IPS DF 19.7 (cell line): ENCODE measurements at places on chromosomes 7 and 10.

GRCh38 chr7:51789489-51789888 lies 472.9 kb upstream of the COBL start:
- DNase-seq = peak; percentile 33

DNA sequence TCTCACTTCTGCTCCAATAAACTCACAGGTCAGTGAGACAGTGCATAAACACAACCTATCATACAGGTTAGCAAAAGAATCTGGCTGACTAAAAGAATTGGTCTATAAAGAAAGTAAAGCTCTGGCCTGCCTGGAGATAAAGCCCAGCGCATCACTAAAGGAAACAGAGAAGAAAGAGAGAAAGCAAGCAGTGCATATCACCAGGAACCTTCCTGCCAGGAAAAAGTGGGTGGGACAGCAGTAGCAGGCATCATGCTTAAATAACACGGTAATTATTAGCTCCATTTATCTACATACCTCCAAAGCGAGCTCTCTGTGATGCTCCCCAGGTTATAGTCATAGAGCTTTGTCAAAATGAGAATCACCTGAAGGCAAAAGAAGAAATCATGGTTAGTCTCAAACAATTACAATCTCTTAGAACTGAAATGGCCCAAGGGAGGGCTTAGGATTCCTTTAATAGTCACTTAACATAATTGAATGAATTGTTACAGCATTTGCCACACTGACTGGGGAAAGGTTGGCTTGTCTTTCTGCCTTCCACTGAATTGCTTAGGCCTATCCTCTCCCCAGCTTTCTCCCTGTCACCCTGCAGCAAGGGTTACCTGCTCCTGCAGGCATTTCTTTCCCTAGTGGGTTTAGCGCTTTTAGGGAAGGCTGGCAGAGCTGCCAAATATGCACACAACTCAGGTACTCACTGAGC lies 208.1 kb downstream of the SORCS1 start:
- no peak for DNase-seq

- DNase-seq = no peak
Observed at GRCh38 chr7:8042796-8043535, 74.4 kb downstream of the GLCCI1 start.

GRCh38 chr10:129552119-129552518 lies 85.1 kb downstream of the MGMT start:
- DNase-seq = no peak

GRCh38 chr7:156101355-156101754 lies 289.1 kb upstream of the SHH start:
- no peak for DNase-seq

DNA sequence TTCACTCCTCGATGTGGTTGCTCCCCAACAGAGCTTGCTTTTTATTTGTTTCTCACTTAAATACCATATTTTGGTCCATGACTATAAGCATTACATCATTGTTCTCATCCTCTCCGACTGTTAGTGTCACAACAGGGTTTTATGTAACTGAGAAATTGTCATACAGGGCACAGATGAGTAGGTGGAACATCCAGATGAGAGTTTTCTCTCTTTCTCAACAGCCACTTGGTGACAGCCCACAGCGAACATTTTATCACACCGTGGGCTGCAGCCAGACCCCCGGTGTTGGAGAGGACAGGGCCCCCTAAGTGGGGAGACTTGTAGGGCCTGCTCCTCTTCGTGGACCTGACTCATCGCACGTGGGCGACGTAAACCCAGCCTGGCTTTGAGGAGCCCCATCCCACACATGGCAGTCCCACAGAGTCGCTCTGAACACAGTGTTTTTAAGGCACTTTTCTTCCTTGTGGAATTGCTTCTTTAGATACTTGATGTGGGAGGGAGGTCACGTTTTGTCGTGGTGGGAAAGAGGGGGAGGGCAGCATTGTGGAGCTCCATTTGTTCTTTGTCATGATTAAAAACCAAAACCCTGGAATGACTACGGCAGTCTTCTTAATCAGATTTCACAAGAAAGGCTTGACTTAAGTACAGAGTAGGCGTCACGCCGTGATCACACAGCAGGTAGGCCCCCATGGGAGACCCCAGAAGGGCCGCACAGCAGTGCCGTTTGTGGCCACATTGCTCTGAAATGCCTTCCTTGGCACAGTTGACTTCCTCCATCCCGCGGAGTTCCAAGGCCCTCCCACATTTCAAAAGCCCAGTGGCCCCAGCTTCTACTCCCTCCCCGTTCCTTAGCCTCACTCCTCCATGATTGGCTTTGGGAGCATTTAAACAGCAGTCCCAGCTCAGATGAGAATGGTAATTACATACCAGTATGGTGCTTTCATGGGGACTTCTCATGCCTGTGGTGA lies 220.6 kb downstream of the CCDC3 start:
- no peak for DNase-seq

GRCh38 chr10:125084191-125084613 lies 76.2 kb downstream of the CTBP2 start:
- peak; percentile 60 for DNase-seq

GRCh38 chr10:84337199-84337598 lies 8.8 kb downstream of the CCSER2 start:
- no peak for DNase-seq

DNA sequence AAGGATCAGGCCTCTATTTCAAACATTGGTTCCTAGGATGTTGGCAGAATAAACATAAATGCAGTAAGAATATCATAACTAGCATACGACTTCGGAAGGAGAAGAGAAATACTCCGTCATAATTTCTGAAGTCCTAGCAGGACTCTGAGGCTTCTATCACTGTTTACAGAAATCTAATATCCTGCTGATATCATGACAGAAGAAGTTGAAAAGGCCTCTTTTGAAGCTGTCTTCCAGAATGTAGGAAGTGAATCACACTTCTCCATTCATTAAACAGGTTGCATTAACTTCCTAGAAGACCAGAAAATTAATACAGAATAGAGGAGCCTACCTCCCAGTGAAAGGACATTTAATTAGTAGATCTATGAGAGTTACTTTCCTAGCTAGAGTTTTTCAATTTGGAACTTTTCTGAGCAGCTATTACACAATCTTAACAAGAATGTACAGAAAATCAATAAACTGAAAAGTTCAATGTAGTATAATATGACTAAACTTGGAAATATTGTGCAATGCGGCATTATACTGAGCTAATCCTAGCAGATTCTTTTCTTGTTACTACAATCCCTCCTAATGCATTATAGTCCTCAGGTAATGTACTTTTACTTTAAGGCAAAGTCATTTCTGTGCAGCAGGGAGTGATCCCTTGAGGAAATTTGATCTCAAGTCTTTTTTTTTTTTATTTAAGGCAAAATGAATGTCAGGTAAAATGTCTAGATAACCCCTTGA lies 622.6 kb upstream of the CELF2 start:
- no peak for DNase-seq

- DNase-seq = no peak
Observed at GRCh38 chr7:157784979-157785441, 448.2 kb downstream of the DNAJB6 start.

GRCh38 chr10:132679640-132680039 lies 106.3 kb downstream of the NKX6-2 start:
- DNase-seq = no peak

DNA sequence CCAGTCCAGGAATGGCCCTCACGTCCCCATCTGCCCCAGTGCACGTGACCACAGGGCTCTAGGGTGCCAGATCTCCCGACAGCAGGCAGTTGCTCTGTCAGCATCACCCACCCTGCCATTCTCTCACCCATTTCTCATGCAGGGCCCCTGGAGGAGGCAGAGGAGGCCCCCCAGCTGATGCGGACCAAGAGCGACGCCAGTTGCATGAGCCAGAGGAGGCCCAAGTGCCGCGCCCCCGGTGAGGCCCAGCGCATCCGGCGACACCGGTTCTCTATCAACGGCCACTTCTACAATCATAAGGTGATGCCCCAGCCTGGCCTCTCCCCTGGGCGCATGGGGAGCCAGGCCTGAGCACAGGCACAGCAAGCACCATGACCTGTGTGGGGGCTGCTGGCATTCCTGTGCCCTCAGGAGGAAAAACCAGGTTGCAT lies 6.1 kb upstream of the DEPP1 start:
- DNase-seq = no peak

DNA sequence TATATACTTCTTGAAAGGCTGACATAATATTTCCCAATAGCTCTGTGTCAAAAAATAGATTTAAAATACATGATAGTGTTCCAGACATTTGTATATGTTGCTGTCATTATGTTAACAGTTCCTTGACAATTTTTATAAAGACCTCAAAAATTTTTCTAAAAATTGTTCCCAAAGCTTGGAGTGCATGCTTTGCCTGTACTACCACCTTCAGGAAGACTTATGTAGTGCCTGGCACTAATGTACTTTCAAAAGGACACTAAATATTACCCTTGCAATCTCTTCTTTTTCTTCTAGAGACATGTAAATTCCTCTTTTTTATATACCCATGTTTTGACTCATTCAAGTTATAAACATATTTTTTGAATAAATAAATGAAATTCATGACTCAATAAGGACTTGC lies 48.0 kb upstream of the SP8 start:
- DNase-seq = no peak

DNA sequence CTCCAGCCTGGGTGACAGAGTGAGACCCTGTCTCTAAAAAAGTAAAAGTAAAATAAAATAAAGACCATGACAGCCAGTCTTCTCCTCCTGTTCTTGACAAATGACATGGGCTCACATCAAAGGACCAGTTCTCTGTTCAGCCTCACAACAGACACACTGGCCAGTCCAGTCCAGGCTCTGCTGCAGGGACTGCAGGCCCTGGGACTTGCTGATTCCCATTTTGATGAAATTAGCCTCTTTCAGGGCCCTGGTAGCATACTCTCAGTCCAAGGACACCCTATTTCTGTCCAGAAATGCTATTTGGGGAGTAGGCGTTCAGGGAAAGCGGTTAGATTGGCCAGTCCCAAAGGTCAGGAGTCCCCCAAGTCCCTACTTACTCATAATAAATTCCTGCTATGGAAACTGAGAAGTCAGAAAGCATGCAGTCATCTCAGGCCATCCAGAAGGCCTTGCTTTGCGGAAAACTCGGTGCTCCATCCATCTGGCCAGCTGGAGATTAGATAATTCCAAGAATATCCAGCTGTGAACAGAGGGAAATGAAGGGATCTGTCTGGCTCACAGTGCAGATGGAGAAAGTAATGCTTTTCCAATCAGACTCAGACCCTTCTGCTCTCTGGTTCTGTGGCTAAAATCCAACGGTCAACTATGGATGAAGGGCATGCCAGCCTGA lies 74.4 kb downstream of the RAB11FIP2 start:
- DNase-seq = no peak

- no peak for DNase-seq
Observed at GRCh38 chr10:69908124-69908523, 106.4 kb downstream of the COL13A1 start.

DNA sequence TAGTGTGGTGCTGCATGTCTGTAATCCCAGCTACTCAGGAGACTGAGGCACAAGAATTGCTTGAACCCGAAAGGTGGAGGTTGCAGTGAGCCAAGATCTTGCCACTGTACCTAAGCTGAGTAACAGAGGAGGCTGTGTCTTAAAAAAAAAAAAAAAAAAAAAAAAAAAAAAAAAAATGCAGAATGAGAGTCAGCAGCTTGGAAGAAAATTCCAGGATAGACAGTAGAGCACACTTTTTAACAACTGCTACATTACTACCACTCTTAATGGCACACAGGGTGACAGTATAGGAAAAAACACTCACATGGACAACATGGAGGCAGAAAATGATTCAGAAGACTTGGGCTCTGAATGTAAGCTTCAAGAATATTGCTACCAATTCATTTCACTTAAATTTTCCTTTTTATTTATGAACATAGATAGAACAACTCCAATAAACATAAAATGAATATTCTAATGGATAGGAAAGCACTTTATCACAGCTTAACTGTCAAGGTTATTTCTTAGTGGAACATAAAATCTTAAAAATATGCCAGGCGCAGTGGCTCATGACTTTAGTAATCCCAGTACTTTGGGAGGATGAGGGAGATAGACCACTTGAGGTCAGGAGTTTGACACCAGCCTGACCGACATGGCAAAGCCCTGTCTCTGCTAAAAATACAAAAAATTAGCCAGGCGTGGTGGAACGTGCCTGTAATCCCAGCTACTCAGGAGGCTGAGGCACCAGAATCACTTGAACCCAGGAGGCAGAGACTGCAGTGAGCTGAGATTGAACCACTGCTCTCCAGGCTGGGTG lies 31.5 kb downstream of the CHCHD3 start:
- no peak for DNase-seq

GRCh38 chr7:141333459-141333858 lies 217.8 kb upstream of the AGK start:
- peak; percentile 54 for DNase-seq

DNA sequence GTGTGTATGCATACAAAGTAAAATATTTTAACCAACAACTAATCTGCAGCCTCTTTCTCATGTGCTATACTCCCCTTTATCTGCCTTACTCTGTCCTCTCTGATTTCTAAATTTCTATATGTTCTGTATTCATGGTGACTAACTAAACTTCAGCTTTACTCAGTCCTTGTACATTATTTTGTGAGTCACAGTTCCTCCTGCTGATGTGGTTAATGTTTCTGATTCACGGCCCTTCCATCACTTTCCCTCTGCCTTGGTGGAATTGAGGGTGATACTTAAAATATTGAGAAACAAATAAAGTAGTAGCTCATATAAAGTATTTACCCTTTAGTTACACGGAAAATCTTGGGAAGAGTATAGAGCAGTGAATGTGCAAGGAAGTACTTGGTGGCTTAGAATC lies 899.1 kb upstream of the ZWINT start:
- DNase-seq = no peak

GRCh38 chr10:96096958-96097357 lies 33.1 kb upstream of the ZNF518A start:
- DNase-seq = no peak

DNA sequence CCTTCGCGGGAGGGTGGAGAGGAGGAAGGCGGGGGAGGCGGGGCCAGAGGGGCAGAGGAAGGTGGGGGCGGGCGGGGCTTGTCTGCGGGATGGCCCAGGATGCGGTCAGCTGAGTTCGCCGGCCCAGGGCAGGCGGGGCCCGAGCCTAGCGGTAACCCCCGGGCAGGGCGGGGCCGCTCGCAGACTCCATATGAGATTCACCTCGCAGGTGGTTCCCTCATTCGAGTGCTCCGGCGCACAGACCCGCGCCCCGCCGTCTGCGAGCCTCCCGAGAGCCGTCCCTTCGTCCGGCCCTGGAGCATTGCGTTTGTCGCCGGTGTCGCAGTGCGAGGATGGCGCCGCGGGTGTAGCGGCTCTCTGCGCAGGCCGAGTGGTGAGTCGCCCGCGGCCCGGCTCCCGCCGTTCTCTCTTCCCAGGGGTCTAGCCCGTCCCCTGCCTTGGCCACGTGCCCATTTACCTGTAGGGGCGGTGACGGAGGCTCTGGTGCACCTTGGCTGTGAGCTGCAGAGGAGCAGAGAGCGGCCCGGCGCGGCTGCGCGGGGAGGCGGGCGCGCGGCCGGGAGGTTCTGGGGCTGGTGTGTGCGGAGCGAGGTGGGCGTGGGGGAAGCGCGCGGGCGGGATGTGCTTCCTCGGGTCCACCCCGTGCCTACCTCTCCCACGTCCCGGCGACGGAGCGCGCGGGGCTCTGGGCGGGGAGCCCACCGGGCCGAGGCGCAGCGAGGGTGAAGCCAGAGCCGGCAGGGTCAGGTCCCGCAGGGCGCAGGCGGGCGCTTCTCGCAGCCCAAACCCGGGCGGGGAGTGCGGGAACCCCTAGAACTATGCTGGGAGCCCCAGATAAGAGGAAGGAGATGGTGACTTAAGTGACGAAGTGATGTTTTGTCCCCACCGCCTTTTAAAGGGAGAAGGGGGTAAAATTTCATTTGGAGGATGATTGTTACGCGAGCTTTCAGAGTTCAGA lies at the start of gene UPP1:
Gene UPP1, plus strand, starts transcription at position 220 of the 958 bp plus-strand sequence. CDS start 5,519 bp downstream, outside the sequence.
- DNase-seq = no peak
